Brain pericyte (primary cell): ENCODE measurements at places on chromosomes 1 and 21.
A peak's percentile ranks its signal among the peaks of the same experiment; 100 is the strongest.

- no peak for DNase-seq
Measured at GRCh38 chr1:175637911-175638310, 105.5 kb downstream of the TNR start.

GRCh38 chr1:214202992-214203391 is 78.0 kb upstream of the SMYD2 start:
- no peak for DNase-seq

- no peak for DNase-seq
Measured at GRCh38 chr1:244821134-244821533, 14.3 kb upstream of the COX20 start.

DNA sequence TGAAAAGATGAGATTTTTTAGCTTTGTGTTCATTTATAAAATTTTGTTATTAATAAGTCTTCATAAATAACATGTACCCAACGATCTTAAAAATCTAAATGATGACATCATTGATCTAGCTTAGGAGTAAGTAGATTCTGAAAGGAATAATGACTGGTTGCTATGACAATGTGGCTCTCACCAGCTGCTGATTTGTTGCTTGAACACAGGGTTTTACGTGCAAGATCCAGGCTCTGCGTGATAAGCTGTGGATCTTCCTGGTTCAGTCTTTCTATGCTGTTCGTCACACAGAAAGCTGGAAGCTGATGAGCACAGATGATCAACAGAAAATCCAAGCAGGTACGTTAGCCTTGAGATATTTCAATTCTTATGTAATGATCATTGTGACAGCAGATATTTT is 49.1 kb upstream of the C1orf146 start:
- no peak for DNase-seq

GRCh38 chr1:22689505-22689904 is 21.1 kb upstream of the EPHB2 start:
- DNase-seq: no peak

- no peak for DNase-seq
Measured at GRCh38 chr21:16797966-16798365, 714.9 kb upstream of the CXADR start.

DNA sequence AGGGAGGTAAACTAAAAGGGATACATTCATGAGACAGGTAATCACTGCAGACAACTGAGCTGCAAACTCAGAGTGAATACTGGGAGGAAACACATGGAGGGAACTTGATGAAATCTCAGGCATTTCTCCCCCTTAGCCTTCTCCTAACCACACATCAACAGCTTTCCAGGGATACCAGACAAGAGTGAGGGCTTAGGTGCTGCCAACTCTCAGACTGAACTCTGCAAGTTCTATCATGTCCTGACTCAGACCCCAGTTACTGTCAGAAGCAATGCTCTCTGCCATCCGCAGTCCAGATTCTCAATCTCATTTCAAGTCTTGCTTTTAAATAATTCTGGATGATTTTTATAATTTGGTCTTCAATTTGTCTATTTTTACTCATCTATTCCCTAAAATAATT is 267.3 kb downstream of the LTN1 start:
- no peak for DNase-seq

- DNase-seq: no peak
Measured at GRCh38 chr1:152654110-152654509, 9.1 kb upstream of the LCE2D start.

GRCh38 chr21:37128076-37128475 is 55.0 kb downstream of the TTC3 start:
- DNase-seq: no peak

DNA sequence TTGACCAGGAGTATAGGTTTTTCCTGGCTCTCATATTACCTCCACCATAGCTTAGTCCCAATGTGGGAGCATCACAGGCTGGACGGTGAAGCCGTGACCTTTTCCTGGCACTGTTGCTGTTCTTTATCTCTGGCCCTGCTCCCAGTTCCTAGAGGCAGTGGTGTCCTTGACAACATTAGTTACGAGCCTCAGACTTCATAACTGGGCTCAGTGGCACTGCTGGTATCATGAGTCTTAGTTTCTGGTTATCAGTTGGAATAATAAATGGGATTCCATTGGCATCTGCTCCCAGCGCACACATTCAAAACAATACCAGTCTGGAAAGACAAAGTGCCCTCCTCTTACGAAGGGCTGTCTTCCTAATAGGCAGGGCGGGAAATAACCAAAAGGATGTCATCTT is 8.0 kb downstream of the RNPEP start:
- DNase-seq: no peak

- no peak for DNase-seq
Measured at GRCh38 chr1:65196926-65197325, 48.9 kb downstream of the AK4 start.

DNA sequence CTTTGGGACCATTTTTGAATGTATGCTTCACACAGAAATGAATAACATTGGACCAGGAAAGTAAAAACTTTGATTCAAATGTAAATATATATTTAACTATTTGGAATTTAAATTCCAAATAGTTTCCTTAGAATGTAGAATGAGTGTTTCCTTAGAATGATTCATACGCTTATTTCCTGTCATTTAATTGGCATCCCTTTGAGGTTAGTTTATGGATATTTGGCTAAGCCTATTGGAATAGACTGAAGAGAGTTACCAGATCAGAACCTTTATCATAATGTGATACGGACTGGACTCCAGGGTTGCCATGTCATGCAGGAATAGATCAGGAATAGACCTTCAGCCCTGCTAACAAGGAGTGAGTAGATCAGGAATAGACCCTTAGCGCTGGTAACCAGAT is 133.1 kb downstream of the TNNI3K start:
- no peak for DNase-seq

DNA sequence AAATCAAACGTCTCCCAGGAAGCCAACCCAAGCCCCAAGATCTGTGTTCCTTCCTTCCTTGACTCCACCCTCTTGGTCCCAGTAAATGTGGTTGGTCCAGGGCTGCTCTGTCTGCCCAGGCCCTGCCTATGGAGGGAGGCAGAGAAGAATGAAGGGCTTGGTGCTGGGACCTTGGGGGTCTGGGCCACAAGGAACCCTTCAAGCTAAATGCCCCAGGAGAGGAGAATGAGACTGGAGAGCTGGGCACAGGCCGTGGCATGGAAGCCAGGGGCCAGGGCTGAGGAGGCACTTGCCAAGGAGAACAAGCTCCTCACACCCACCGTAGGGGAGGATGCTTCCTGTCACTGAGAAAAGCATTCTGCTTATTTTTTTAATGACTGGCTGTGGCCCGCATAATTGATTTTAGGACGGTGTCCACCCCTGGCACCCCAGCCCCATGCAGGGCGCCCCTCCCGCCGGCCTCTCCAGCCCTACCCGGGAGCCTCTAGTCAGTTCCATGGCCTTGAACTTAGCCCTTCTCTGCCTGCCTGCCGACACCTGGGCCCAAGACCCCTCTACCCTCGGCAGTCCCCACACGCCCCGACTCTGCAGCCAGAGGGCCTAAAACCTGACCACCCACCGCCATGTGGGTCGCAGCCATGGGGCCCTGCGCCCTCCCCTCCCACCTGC is 889 bp downstream of the CLEC20A start:
- no peak for DNase-seq

- no peak for DNase-seq
Measured at GRCh38 chr1:25098717-25099116, 133.6 kb downstream of the SYF2 start.

GRCh38 chr1:50257940-50258685 is 149.4 kb downstream of the ELAVL4 start:
- no peak for DNase-seq

- no peak for DNase-seq
Measured at GRCh38 chr1:83990734-83991133, 8.2 kb downstream of the TTLL7 start.

DNA sequence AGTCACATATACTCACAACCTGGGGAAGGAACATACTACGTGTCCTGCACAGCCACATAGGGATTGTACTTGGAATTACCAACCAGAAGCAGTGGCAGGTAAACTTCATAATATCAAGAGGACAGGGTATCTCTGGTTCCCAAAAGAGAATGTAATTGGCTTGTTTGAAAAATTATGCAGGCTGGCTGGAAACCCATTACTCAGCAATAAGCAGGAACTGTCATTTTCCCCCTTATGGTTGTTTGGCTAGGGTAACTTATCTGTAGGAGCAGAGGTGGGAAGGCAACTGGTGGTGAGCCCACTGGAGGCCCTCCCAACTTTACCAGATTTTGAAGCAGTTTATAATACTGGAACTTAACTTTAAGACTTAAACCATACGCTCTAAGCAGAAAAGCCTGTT is 924.1 kb downstream of the LRRIQ3 start:
- no peak for DNase-seq

DNA sequence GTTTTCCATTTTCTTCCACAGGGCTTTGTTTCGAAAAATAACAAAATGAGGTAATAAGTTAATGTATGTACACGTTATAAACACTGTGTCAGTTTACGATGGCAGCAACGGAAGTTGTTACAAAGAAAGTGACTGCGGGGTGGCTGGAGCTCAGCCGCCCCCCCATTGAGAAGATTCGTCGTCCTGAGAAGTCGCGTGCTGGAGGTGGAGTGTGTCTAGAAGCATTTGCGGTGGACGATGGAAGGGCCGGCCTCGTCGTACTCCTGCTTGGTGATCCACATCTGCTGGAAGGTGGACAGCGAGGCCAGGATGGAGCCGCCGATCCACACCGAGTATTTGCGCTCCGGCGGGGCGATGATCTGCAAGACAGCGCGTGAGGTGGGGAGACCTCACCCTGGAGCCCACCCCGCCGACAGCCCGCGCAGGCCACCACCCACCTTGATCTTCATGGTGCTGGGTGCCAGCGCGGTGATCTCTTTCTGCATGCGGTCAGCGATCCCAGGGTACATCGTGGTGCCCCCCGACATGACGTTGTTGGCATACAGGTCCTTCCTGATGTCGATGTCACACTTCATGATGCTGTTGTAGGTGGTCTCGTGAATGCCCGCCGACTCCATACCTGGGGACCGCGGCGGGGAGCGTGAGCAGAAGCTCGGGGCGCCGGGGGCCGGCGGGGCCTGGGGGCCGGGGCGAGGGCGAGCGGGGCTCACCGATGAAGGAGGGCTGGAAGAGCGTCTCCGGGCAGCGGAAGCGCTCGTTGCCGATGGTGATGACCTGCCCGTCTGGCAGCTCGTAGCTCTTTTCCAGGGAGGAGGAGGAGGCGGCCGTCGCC is 2.4 kb downstream of the ACTA1 start:
- no peak for DNase-seq

- DNase-seq: peak; percentile 49
Measured at GRCh38 chr1:58855274-58856165, 71.7 kb upstream of the JUN start.
